ENCODE measurements at places on chromosomes 4 and X. TPM values are rescaled to one million over a fixed set of nuclear protein-coding genes. Genes with fewer than 3 reads are reported as not detected.
A peak's percentile ranks its signal among the peaks of the same experiment; 100 is the strongest.

GRCh38 chr4:37073226-37073840 lies 171.2 kb upstream of the NWD2 start:
- H3K4me1 ChIP-seq = no peaks in the 10 kb centered on the region
- no peak overlapping the region for H3K4me3 ChIP-seq
- no peak for DNase-seq

The PPBP gene
- total RNA-seq = not detected

The DHRSX gene
- 13.0 TPM for total RNA-seq

DNA sequence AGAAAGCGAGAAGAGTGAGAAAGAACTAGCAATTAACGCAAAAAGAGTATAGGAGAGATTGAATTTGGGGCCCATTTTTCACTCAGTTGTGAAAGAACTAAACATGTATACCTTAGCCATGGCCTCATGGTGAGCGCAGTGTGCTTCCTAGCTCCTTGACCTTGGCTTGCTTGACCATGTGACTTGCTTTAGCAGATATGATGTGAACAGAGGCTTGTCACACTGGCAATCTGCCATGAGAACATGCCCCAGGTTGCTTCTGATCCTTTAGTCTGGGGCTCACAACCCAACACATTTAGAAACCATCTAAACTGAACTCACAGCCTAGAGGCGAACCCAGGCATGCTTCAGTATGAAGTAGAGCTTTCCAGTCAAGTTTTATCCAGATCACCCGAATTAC lies 260.1 kb upstream of the FTHL17 start:
- H3K4me3 ChIP-seq = no peak overlapping the region
- peaks cover 9% of the 10 kb centered on the region for H3K4me1 ChIP-seq
- H3K27me3 ChIP-seq = no peaks in the 10 kb centered on the region
- H3K27ac ChIP-seq = no peak overlapping the region
- no peaks in the 10 kb centered on the region for H3K36me3 ChIP-seq
- DNase-seq = peak; percentile 8

DNA sequence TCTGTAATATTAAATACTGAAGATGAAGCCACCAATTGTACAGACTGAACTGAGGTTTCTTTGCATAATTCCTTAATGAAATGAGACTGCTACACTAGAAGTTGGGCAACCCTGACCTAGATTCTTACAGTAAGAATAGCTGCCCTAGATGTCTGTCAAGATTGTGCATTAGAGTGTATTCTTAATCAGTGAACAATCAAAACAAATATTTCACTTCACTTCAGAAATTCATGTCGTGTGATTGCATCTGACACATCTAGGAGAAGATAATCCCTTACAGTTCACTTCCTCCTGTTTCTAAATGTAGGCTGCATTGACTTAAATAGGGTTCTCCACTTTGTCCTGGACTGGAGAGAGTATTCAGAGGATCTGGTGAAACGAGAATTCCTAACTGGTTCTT lies 283.1 kb downstream of the HNRNPD start:
- H3K36me3 ChIP-seq = no peaks in the 10 kb centered on the region
- no peak overlapping the region for H3K4me3 ChIP-seq
- H3K27me3 ChIP-seq = no peaks in the 10 kb centered on the region

DNA sequence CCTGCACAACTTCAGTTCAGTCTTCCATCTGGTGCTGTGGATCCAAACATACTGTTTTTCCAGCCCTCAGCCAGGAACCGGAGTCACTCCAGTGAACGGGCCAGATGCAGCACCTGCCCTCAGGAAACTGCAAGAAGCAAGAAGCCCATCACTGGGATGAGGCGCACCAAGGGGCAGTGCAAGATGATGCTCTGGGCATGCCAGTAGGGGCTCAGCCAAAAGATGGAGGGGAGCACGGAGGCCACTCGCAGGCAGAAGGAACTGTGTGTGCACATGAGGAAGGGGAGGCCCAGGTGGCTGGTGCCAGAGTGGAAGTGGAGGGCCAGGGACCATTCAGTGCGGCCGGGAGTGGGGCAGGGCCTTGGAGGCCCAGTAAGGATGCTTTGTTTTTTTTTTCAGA lies 161.7 kb upstream of the MAMLD1 start:
- H3K27ac ChIP-seq = no peak overlapping the region
- no peak for DNase-seq
- no peaks in the 10 kb centered on the region for H3K4me1 ChIP-seq
- peaks cover 5% of the 10 kb centered on the region for H3K27me3 ChIP-seq
- no peak overlapping the region for H3K4me3 ChIP-seq
